ENCODE measurements at places on chromosomes 3 and 15.

GRCh38 chr15:93617443-93617842 is 528.4 kb upstream of the RGMA start:
- H3K4me1 ChIP-seq: no peaks in the 10 kb centered on the region
- H3K36me3 ChIP-seq: no peaks in the 10 kb centered on the region
- no peak overlapping the region for H3K27ac ChIP-seq
- no peak overlapping the region for H3K4me3 ChIP-seq
- DNase-seq: no peak

GRCh38 chr3:18558507-18558906 is 133.4 kb upstream of the SATB1 start:
- H3K4me1 ChIP-seq: no peaks in the 10 kb centered on the region
- no peaks in the 10 kb centered on the region for H3K36me3 ChIP-seq
- H3K27ac ChIP-seq: no peak overlapping the region
- H3K27me3 ChIP-seq: no peaks in the 10 kb centered on the region

DNA sequence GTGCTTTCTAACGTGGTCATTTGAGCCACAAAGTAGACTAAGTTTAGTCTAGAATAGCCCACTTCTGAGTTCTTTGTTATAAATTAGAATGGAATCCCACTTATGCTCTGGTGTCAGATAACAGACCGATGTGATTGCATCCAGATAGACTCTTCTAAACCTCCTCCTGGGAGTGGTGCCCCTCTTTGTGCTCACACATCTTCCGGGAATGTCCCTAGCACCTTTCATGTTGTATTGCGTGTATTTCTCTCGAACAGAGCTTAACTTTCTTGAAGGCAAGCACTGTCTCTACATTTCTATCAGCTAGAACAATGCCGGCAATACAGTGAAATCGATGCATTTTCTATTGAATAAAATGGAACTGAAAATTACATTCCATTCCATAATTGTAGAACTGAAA is 23.0 kb downstream of the CP start:
- no peaks in the 10 kb centered on the region for H3K27me3 ChIP-seq
- DNase-seq: no peak
- no peaks in the 10 kb centered on the region for H3K36me3 ChIP-seq
- no peak overlapping the region for H3K4me3 ChIP-seq
- H3K4me1 ChIP-seq: no peaks in the 10 kb centered on the region
- H3K27ac ChIP-seq: no peak overlapping the region

DNA sequence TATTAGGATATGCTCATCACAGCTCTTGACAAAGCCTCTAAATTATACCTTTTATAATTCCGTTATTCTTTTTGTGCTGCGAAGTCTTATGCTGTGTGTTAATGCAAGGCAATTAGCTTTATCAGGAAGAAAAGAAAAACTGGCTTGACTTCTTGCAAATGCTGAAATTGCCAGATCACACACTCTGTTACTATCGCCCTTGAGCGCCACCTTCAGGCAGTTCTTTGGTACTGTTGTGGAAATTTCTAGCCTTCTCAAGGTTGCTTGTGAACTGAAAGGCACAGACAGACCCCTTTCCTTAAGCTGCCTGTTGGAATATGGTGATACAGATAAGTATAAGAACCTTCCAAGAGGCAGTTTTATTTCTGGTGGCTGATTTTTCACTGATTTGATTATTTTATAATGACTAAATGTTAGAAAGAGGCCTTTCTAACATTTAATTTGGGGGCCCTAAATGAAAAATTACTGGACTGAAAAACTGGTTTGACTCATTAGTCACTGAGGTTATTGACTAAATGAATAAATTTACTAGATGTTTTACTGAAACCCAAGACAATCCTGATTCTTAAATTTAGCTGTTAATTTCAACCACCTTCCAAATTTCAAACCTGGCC is 126.2 kb upstream of the RASGRP1 start:
- no peaks in the 10 kb centered on the region for H3K27me3 ChIP-seq
- H3K36me3 ChIP-seq: no peaks in the 10 kb centered on the region
- no peak for DNase-seq

GRCh38 chr15:34773013-34773412 is 18.2 kb upstream of the GJD2 start:
- H3K27me3 ChIP-seq: peaks cover 45% of the 10 kb centered on the region
- H3K4me3 ChIP-seq: no peak overlapping the region
- H3K27ac ChIP-seq: no peak overlapping the region
- no peak for DNase-seq

GRCh38 chr3:151262871-151263525 is 15.3 kb downstream of the P2RY14 start:
- H3K4me3 ChIP-seq: no peak overlapping the region
- no peaks in the 10 kb centered on the region for H3K27me3 ChIP-seq
- H3K36me3 ChIP-seq: no peaks in the 10 kb centered on the region

GRCh38 chr3:127816783-127817405 is 5.4 kb downstream of the MGLL start:
- H3K27ac ChIP-seq: peak overlapping the region; percentile 82
- H3K4me3 ChIP-seq: no peak overlapping the region
- H3K36me3 ChIP-seq: peaks cover 39% of the 10 kb centered on the region

- peak overlapping the region; percentile 59 for H3K4me3 ChIP-seq
- no peaks in the 10 kb centered on the region for H3K4me1 ChIP-seq
- no peaks in the 10 kb centered on the region for H3K36me3 ChIP-seq
- H3K27me3 ChIP-seq: peaks cover 5% of the 10 kb centered on the region
Measured at GRCh38 chr15:83107841-83108181, 366 bp downstream of the TM6SF1 start.

GRCh38 chr15:91710080-91710698 is 143.3 kb upstream of the SLCO3A1 start:
- peaks cover 8% of the 10 kb centered on the region for H3K4me1 ChIP-seq
- H3K27ac ChIP-seq: no peak overlapping the region
- no peak for DNase-seq
- H3K36me3 ChIP-seq: no peaks in the 10 kb centered on the region
- H3K27me3 ChIP-seq: peaks cover under 1% of the 10 kb centered on the region

GRCh38 chr3:178971614-178972013 is 100.0 kb downstream of the ZMAT3 start:
- no peaks in the 10 kb centered on the region for H3K4me1 ChIP-seq
- no peaks in the 10 kb centered on the region for H3K36me3 ChIP-seq
- H3K27me3 ChIP-seq: no peaks in the 10 kb centered on the region
- DNase-seq: no peak
- H3K27ac ChIP-seq: no peak overlapping the region
- H3K4me3 ChIP-seq: no peak overlapping the region

GRCh38 chr15:83914906-83915305 is 261.0 kb downstream of the ADAMTSL3 start:
- H3K4me1 ChIP-seq: no peaks in the 10 kb centered on the region
- no peaks in the 10 kb centered on the region for H3K27me3 ChIP-seq
- H3K27ac ChIP-seq: no peak overlapping the region
- no peak overlapping the region for H3K4me3 ChIP-seq
- DNase-seq: no peak

- H3K27ac ChIP-seq: no peak overlapping the region
- H3K36me3 ChIP-seq: no peaks in the 10 kb centered on the region
- no peak overlapping the region for H3K4me3 ChIP-seq
- peaks cover 5% of the 10 kb centered on the region for H3K4me1 ChIP-seq
Measured at GRCh38 chr3:42764115-42764514, 8.9 kb downstream of the CCDC13 start.

DNA sequence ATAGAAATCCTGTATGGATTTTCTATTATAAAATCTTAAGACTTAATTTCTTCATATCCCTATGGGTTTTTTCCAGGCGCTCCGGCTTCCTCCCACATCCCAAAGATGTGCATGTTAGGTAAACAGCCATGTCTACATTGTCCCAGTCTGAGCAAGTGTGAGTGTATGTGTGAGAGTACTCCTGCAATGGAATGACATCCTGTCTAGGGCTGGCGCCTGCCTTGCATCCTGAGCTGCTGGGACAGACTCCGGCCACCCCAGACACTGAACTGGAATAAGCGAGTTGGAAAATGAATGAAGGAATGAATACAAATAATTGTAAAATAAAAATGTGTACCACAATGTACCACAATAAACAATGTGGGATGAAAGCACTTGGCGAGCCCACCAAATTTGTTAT is 69.2 kb downstream of the RFTN1 start:
- no peak overlapping the region for H3K27ac ChIP-seq
- no peak overlapping the region for H3K4me3 ChIP-seq
- H3K27me3 ChIP-seq: no peaks in the 10 kb centered on the region
- H3K36me3 ChIP-seq: no peaks in the 10 kb centered on the region
- peaks cover 10% of the 10 kb centered on the region for H3K4me1 ChIP-seq
